Stimulated activated CD8-positive, alpha-beta memory T cell treated with anti-CD3 and anti-CD28 coated beads, Interleukin-2, amount 100 ng/mL, for 48 hours (primary cell): ENCODE measurements at places on chromosomes 11 and 22.

DNA sequence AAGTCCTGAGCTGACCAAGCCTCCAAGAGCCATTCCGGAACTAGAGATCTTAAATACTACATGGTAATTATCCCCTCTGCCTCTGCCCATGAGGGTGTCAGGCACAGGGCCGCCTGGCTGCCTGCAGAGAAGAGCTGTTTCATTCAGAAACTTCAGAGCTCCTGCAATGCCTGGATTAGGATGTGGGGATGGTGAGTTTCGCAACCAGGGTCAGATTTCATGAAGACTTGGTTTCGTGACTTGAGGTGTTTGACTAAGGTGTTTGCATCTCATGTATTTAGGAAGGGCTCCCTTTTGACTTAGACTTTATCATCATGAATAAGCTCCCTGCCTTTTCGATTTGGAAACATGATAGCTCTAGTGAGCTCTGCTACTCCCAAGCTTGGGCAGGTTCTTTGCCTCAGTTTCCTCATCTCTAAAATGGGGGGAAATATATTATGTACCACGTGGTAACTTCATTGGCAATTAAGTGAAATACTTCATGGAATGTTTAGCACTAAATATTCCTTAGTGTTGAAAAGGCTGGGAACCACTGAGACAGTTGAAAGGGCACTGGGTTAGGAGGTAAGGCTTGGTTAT is 9.1 kb downstream of the TIMP3 start:
- no peak for DNase-seq

DNA sequence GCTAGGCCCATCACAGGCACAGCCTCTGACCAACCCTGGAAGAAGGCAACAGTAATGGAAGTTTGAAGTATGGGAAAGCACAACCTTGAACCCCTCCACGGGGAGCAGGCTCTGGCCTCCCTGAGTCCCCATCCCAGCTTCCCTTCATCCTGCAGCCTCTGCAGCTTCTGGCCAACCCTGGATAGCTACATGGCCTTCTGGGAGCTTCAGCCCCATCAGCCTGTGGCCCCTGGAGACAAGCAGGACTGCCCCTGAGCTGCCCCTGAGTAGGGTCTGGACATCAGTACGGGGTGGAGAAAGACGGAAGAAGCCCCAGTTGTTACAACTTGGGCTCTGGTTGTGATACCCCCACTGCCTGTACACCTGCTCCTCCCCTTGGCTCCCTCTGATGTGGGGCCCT is 113.8 kb upstream of the CD82 start:
- DNase-seq, result no peak

DNA sequence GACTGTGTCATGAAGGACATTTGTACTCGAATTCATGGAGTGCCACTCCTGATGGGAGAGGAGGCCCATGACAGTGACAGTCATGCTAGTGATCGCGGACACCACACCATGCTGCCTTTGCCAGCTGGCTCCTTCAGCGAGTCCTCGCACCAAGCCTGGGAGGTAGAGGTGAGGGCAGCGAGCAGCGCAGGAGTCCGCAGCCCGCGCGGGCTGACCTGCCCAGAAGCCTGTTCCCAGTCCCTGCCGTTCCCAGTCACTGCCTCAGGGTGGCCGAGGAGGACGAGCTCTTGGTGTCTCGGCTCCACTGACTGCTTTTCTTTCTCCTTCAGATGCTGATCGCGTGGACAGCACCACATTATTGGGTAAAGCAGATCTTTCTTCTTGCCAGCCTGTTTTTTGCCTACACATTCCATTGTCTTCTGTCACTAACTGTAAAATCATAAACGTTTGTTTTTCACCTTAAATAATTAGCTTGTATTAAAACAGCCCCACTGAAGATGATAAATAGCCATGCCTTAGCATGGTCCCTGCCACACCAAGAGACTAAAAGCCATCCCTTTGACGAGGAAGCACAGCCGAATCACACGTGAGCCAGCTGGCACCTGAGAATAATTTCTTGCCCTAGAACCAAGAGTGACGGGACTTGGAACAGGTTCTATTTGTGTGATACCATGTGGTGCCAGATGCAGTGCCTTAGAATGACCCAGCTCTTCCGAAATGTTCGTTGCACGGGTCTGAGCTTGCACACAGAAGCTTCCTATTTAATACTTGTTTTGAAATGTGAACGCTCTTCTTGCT is 25.5 kb downstream of the FAM118A start:
- no peak for DNase-seq

- DNase-seq, result no peak
Observed at GRCh38 chr11:112113539-112114457, 27.1 kb downstream of the SDHD start.
